Renal cortex interstitium (tissue), 15 donors: ENCODE measurements at places on chromosomes 13 and 19. TPM values are rescaled to one million over a fixed set of nuclear protein-coding genes. Genes with fewer than 3 reads are reported as not detected.

CDC37 gene
- polyA plus RNA-seq = 132 TPM

MAG gene
- 4.8 TPM for polyA plus RNA-seq

ETV2 gene
- polyA plus RNA-seq = 2.6 TPM

NLRP9 gene
- polyA plus RNA-seq = not detected

AMH gene
- polyA plus RNA-seq = 4.1 TPM

LATS2 gene
- 23.2 TPM for polyA plus RNA-seq

PLPP2 gene
- 4.7 TPM for polyA plus RNA-seq

ACP5 gene
- polyA plus RNA-seq = 21.6 TPM

SPPL2B gene
- polyA plus RNA-seq = 80.4 TPM

ZNF610 gene
- polyA plus RNA-seq = 11.0 TPM

HIPK4 gene
- polyA plus RNA-seq = 0.14 TPM

ZNF444 gene
- polyA plus RNA-seq = 21.3 TPM

UBXN6 gene
- 99.6 TPM for polyA plus RNA-seq

ZNF304 gene
- polyA plus RNA-seq = 16.2 TPM

ZNF560 gene
- polyA plus RNA-seq = 0.56 TPM

OVOL3 gene
- polyA plus RNA-seq = not detected

RINL gene
- polyA plus RNA-seq = 6.0 TPM

PRKACA gene
- 90.2 TPM for polyA plus RNA-seq

SPINT2 gene
- 289 TPM for polyA plus RNA-seq

NTN5 gene
- 0.68 TPM for polyA plus RNA-seq

SIGLEC14 gene
- polyA plus RNA-seq = 0.60 TPM

POMP gene
- 91.2 TPM for polyA plus RNA-seq

SPRED3 gene
- polyA plus RNA-seq = 1.6 TPM

LIM2 gene
- polyA plus RNA-seq = 0.20 TPM
